ENCODE measurements at places on chromosomes 2 and 18.

- no peak for DNase-seq
These were observed 31.0 kb downstream of the KCNK3 start for GRCh38 chr2:26723475-26723874.

GRCh38 chr2:165698444-165698884 lies 95.6 kb downstream of the GALNT3 start:
- no peak for DNase-seq

DNA sequence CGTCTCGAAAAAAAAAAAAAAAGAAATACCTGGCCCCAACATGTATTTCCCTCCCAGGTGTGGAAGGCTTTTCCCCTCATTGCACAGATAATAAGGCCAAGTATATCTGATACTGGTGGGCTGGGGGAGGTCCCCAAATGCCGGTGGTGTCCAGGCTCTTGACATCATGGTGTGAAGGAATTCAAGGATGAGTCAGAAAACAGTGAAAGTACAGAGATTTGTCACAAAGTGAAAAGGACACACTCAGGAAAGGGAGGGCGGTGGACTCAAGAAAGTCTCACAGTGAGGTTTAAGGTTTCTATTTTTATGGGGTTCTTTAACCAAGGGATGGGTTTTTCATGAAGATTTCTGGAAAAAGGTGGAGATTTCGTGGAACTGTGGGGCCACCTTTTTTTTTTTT lies 37.8 kb upstream of the FZD5 start:
- DNase-seq, result no peak

DNA sequence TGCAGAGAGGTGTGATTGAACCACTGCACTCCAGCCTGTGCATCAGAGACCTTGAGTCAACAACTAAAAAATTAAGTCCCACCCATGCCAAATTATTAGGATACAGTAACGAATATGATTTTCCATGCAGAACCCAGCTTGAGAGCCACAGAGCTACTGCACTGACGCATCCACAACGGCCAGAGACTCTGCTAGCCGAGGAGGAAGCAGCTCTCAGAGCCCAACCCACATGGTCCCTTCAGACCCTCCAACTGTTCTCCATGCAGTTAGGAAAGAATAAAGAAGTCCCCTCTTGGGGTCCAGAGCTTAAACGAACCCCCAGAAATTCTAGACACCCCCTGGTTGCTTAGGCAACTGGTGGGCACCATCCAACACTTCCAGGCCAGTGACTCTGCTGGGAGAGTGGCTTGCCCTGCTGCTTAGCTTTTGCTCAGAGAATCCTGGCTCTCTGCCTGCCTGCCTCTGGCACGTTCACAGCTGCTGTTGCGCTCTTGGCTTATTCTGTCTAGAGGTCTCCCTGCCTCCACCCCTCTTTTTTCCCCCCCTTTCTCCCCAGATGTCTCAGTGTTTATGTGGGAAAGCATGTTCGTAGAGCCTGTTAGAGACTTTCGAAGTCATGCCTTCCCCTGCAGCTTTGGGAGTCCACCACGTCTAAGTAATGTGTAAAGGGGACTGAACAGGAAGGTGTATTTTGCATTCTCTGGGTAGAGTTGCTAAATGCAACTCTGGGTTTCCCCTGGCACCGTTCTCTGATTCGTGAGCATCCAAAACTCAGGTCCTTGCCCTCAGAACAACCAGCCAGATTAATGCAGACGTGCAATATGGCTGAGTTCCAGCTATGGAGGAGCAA lies 26.0 kb upstream of the SP3 start:
- DNase-seq, result no peak

- DNase-seq, result no peak
These were observed 152.2 kb downstream of the CBLN2 start for GRCh38 chr18:72391951-72392350.

- DNase-seq, result no peak
These were observed 12.1 kb upstream of the MAPRE2 start for GRCh38 chr18:35029103-35029502.

- no peak for DNase-seq
These were observed 123.5 kb downstream of the PRKRA start for GRCh38 chr2:178327516-178327915.

GRCh38 chr2:128384956-128385355 lies 66.3 kb upstream of the HS6ST1 start:
- DNase-seq, result no peak

- DNase-seq, result no peak
These were observed 360.6 kb upstream of the TNP1 start for GRCh38 chr2:217220228-217221013.

- no peak for DNase-seq
These were observed 16.3 kb upstream of the RAB10 start for GRCh38 chr2:26017464-26018183.

DNA sequence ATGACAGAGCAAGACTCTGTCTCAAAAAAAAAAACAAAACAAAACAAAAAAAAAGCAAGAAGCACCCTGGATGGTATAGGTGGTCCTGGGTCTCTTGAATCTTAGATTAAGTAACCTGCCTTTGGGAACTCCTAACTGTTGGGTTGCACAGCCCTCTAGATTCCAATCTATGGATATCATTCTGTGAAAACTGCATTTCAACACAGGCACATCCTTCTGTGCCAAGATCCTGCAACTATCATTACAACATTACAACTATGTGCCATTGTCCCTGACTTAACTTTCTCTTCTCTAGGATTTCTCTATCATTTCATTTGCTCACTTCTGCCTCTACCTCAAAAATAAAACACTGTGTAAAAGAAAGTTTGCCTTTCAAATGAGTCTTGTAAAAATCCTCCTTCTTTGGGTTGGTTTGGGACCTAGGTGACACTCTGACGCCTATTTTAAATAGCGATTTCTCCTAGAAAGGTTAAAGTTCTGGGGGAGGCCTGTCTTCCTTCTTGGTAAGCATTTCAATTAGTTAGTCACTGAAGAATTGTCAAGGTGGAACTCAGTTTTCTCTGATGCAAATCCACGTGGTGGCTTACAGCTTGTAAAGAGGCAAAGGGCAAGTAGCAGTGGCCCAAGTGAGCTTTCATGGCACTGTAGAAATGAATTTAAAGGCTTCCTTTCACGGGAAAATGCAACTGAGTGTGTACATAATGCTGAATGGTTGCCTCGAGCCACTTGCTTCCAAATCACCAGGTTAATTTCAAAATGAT lies 9.2 kb downstream of the LGALSL start:
- no peak for DNase-seq

- no peak for DNase-seq
These were observed 29.2 kb upstream of the CERS6 start for GRCh38 chr2:168426861-168427260.

DNA sequence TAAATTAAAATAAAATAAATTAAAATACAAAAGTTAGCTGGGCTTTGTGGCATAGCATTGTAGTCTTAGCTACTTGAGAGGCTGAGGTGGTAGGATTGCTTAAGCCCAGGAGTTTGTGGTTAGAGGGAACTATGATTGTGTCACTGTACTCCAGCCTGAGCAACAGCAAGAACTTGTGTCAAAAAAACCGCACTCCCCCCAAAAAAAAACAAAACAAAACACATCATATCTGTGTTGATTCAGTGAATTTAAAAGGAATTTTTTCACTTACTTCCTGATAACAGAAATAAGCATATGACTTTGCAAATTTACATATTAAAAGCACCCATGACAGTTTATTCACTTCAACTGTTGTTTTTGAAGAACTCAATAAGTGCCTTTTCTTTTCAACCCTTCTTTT lies 68.1 kb upstream of the PELI1 start:
- DNase-seq, result no peak

DNA sequence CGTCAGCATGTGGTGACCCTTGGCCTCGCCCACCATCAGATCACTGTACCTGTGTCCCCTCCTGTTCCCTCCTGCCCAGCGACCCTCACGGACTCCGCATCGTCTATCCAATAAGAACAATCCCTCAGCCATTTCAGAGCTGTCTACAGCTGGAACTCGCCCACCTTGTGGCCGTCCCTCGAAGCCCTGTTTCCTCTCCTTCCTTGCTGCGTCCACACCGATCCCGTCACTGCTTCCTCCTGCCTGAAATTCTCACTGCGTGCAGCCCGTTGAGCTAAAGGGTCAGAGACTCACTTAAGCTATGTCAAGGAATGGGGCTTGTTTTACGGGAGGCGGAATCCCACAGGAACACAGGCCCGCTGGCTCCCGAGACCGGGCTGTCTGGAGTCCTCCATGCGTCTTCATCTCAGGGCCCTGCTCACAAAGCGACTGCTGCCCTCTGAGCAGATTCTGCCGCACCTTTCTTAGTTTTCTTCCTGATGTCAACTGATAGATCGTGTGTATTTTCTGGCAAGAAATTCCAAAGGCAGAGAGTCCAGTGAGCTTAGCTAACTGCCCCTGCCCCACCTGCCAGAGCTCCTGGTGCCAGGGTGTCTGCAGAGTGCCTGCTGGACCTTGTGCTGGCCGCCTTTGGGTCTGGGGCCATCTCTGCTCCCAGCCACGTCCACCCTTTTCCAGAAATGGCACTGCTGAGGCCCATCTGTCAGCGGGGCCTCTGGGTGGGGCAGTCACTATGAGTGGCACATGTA lies 35.3 kb downstream of the KLHL29 start:
- DNase-seq, result no peak

DNA sequence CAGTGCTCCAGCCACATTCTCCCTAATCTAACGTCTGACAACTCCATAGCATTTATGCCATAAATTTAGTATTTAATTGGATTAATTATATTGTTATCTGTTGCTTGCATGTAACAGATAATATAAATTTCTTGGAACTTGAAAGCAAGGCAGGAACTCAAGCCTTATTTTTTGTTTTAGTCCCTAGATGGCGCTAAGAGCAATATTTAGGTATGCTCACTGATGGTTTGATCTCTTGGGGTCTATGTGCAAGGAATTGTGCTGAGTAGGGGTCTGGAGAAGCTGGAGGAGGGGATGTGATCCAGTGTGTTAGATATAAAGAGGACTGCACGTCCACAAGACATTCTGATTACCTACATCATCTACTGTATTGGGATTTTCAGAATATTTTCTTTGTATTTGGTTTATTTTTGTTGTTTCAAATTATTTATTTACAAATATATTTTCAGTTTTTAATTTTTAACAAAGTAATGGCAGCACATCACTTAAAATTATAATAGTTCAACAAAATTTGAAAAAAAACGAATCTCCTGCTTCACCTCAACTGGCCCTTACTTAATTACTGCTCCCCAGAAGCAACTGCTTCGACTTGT lies 32.8 kb downstream of the KATNAL2 start:
- no peak for DNase-seq

- DNase-seq, result no peak
These were observed 58.7 kb downstream of the RBKS start for GRCh38 chr2:27831279-27832050.

DNA sequence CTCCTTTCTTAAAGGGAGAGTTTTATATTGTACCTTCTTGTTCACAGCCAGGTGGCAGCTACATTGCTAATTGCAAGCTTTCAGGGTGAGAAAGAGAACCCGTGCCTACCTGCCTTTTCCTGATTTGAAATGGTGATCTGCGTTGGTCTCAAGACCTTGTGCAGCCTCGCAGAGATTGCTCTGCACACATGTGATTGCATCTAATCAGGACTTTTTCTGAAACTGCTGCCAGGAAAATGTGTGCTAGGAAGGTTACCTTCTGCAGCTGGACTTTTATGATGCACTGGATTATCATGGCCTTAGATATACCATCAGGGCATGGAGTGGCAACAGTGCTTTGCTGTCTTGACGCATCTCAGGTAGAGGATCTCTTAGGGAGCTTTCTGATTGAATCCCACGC lies 45.1 kb downstream of the AGAP1 start:
- DNase-seq, result no peak

DNA sequence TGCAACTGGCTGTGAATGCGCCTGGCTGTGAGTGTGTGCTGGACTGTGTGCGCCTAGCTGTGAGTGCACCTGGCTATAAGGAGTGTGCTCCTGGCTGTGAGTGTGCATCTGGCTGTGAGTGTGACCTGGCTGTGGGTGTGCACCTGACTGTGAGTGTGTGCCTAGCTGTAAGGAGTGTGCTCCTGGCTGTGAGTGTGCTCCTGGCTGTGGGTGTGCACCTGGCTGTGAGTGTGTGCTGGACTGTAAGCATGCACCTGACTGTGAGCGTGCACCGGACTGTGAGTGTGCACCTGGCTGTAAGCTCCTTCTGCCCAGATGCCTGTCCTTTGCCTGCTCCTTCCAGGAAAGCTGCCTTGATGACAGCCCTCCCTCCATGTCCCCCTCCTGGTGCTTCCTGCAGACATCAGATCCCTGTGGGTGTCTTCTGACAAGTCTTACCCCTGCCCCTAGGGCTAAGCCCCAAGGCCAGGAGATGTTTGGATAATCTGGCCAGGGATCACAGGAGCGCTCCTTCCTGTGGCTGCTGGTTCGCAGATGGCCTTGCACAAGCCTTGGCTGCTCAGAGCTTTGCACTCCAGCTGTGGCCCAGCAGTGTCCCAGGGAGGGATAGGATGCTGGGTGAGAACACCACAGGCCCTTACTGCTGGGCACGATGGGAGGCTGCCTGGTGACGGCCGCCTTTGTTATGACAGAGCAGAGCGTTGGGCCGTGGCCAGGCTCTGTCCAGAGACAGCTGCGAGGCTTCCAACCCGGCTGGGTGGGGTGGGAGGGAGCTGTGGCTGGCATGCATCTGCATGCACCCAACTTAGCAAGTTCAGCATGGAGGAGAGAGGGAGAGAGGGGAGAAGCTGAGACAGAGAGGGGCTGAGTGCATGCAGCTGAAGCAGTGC lies 89.9 kb downstream of the GLI2 start:
- no peak for DNase-seq
